ENCODE measurements at places on chromosomes 13 and 19.

GRCh38 chr13:99196466-99197116 is 4.1 kb upstream of the UBAC2 start:
- no peak for DNase-seq

GRCh38 chr13:70385852-70386251 is 277.6 kb upstream of the KLHL1 start:
- no peak for DNase-seq

- no peak for DNase-seq
Measured at GRCh38 chr13:97459215-97459777, 25.3 kb downstream of the RAP2A start.

DNA sequence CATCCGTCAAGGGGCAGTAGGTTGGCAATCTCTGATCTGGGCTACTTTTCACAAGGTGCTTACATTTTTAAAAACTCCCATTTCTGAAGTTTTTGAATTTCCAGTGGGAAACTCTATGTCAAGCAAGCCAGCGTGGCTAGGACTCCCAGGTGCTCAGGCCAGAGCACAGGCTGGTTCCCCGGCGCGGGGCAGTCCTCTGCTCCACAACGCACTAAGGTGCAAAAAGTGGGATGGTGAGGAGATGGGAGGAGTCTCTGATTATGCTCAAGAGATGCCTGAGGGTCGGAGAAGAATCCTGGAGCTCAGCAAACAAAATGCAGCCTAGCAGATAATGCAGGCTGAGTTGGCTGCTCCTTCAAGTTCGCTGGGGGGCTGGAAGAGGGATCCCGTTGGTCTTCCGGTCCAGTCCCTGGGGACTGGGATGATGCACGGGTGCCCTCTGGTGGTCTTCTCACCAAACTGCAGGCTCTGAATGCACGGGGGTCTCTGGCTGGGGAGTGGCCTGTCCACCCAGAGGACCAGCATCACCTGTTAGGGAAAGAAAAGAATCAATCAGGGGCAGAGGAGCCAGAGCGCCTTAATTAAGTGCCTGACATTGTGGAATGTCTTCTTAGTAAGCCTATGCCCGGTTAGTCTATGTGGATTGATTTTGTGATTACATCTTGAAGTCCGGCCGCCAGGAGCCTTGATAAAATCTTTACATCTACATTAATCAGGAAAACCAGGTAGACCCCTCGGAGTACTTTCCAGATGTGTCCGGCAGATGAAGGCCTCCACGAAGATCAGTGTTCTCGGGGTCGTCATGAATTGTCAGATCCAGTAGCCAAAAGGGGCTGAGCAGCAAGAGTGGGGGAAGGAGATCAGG is 244.4 kb upstream of the MAB21L1 start:
- peak; percentile 31 for DNase-seq

DNA sequence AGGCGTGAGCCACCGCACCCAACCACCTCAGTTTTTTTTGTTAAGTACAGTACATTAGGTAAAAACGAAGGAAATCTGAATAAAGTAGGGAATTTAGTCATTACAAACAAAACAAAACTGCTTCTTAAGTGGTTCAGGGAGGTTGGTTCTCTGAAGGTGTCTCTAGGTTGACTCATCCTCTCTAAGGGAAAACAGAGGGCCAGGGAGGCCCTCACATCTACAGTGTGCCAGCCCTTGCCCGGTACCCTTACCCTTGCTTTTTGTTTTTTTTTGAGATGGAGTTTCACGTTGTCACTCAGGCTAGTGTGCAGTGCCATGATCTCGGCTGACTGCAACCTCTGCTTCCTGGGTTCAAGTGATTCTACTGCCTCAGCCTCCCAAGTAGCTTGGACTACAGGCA is 17.2 kb upstream of the JUND start:
- DNase-seq, result no peak

DNA sequence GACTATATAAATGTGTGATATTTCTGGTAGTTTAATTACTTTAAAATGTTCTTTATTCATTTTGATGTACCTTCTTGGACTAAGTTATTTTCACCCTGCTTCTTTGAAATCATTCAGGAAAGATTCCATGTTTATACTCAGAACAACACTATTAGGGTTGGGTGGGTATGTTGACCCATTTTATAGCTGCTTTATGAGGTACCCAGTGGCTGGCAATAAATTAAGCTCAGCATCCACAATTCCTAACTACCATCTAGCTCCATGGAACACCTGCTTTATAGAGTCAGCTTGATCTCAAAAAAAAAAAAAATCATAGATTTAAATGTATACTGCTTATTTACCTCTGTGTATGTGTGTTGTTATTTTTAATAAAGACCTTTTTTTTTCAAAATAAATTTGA is 78.9 kb upstream of the ZNF91 start:
- DNase-seq, result no peak

DNA sequence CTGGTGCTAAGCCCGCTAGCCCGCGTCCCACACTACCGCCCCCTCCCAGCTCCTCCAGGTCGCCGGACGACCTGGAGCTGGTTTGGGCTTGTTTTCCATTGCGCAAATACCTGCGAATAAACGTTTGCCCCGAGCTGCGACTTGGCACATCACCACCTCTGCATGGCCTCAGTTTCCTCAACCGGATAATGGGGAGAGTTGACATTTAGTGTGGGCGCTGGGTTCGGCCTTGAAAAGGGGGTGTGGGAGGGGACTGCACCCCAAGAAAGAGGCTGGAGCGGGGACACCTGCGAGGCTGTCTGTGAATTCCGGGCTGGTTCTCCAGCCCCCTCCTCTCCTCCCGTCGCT is 11.0 kb upstream of the JUND start:
- DNase-seq, result no peak

GRCh38 chr19:41734585-41734984 is 20.7 kb upstream of the CEACAM6 start:
- no peak for DNase-seq

DNA sequence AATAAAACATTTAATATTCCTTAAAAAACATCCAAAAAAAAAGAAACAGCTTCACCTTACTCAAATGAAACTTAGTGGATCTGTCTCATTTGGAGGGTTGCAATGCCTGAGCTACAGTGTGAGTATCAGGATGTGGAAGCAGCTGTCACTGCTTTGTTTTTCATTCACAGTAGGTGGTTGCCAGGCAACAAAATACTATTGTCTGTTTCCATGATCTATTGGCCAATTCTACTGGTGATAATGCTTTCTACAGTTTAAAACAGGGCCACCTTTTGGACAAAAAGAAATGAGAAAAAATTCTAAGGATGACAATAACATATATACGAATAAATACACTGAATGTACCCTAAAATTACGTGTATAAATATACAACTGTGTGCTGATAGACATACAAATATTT is 3.0 kb downstream of the ENOX1 start:
- no peak for DNase-seq

- no peak for DNase-seq
Measured at GRCh38 chr13:90618133-90618532, 729.4 kb upstream of the MIR17HG start.

GRCh38 chr13:76976490-76976889 is 15.4 kb upstream of the CLN5 start:
- no peak for DNase-seq

Measured in T1000 (cell line).